ENCODE measurements at places on chromosomes 4 and X.

GRCh38 chrX:105564501-105564900, 257.8 kb upstream of the NRK start:
- peak; percentile 27 for DNase-seq

GRCh38 chr4:8644461-8644891, 51.9 kb downstream of the CPZ start:
- DNase-seq: no peak

DNA sequence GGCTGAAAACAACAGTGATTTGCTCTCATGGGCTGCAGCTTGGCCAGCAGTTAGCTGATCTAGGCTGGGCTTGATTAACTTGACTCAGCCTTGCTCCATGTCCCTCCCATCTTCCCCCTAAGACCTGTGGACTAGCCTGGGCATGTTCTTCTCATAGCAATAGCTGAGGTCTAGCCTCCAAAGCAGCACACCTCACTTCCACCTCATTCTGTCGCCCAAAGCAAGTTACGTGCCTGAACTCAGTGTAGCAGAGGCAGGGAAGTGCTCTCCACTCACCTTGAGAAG, 62.2 kb downstream of the EVC start:
- no peak for DNase-seq

DNA sequence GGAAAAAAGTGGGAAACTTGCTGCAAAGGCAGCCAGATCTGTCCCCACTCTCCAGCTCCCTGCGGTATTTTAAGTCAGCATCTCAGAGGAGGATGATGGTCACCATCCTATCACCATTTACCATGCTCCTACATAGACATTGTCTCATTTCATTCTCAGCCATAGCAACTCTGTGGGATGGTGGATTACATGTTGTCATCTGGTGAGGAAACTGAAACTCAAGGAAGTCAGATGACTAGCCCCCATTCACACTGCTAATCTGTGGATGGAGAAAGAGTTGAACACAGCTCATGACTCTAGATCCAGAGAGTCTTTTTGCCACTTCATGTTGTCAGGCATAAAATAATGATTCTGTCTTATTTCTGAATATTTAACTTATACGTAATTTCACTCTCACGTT, 323.5 kb downstream of the PTTG2 start:
- no peak for DNase-seq

DNA sequence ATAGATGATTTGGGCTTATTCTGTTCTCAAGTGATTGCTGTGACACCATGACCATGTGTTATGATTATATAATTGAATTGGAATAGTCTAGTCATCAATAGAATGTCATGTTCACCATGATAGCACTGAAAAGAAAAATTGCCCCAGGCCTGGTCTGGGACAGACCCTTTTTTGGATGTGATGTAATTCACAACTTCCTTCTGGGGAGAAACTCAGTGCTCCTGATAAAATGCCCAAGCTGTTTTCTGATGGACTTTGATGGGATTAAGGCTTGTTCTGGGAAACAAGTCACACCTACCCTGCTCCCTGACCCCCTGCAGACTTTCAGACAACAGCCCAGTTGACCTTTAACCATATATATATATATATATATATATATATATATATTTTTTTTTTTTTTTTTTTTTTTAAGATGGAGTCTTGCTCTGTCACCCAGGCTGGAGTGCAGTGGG, 65.3 kb downstream of the RHOH start:
- no peak for DNase-seq

DNA sequence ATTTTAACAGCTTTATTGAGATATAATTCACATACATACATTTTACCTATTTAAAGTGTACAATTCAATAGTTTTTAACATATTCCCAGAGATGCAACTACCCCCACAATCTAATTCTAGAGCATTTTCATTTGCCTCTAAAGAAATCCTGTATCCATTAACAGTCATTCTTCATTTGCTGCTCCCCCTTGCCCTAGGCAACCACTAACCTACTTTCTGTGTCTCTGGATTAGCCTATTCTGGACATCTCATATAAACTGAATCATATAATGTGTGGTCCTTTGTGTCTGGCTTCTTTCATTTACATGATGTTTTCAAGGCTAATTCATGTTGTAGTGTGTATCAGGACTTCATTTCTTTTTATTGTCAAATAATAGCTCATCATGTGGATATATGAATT, 105.1 kb upstream of the GRPR start:
- DNase-seq: no peak

DNA sequence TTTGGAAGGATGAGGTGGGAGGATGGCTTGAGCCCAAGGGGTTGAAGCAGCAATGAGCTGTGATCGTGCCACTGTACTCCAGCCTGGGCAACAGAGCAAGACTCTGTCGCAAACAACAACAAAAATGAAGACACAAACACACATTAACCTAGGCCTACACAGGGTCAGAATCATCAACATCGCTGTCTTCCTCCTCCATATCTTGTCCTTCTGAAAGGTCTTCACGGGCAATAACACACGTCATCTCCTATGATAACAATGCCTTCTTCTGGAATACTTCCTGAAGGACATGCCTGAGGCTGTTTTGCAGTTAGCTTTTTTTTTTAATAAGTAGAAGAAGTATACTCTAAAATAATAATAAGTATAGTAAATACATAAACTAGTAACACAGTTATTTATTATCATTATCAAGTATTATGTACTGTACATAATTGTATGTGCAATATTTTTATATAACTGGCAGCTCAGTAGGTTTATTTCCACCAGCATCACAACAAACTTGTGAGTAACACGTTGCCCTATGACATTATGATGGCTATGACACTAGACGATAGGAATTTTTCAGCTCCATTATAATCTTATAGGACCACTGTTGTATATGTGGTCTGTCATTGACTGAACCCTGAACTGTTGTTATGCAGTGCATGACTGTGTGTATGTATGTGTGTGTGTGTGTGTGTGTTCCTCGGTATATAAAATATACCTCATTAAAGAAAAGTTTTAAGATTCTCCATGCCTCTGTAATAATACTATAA, 69.2 kb upstream of the MAML3 start:
- no peak for DNase-seq

- no peak for DNase-seq
Observed at GRCh38 chr4:153556435-153556815, 90.3 kb downstream of the TMEM131L start.

DNA sequence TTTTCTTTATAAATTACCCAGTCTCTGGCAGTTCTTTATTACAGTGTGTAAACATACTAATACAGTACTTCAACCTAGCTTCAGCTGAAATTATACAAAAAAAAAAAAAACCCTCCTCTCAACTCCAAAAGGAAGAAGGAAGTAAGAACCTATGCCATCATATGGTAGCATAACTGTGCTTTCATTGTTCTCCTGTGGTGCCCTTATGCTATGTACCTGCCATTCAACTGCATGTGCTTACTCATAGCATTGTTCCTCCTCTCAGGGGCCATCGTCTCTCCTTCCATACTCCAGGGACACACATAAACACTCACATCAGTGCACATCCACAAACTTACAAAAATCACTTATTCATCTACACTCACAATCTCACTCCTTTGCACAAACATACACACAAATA, 470.1 kb upstream of the HS3ST1 start:
- DNase-seq: no peak

DNA sequence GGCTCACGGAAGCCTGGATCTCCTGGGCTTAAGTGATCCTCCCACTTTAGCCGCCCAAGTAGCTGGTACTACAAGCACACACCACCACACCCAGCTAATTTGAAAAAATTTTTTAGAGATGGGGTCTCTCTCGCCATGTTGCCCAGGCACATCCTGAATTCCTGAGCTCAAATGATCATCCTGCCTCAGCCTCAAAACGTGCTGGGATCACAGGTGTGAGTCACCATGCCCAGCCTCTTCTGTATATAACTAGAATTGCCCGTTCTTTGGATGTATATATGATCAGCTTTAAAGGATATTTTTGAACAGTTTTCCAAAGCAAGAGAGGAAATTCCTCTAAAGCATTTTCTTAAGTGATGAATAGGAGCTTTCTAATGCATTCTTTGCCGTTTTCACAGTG, 22.7 kb downstream of the ZFP42 start:
- no peak for DNase-seq

DNA sequence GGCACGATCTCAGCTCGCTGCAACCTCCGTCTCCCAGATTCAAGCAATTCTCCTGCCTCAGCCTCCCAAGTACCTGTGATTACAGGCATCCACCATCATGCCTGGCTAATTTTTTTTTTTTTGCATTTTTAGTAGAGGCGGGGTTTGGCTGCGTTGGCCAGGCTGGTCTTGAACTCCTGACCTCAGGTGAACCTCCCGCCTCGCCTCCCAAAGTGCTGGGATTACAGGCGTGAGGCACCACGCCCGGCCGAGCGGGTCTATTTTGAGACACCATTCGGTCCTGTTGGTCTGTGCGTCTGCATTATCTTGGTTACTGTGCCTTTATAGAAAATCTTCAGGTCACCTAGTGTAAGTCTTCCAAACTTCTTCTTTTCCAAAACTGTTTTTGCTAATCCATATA, 21.7 kb upstream of the RGS12 start:
- DNase-seq: no peak

- peak; percentile 36 for DNase-seq
Observed at GRCh38 chr4:3010998-3011397, 47.6 kb downstream of the GRK4 start.

DNA sequence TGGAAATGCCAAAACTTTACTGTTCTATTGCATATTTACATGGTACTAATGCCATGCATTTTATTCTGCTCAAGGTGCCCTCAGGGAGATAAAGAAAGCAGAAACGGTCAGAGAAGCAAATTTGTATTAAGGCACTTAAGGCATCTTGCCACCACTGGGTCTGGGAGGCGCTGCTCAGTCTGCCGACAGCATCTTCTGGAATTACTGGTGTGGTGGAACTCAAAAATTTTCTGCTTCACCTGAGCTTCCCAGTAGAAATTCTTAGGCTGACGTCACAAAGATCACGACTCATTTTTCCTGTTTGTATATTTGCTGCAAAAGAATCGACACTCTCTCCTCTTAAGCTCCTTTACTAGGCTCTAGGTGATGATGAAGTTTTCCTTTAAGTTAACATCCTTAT, 3.0 kb downstream of the RASSF6 start:
- no peak for DNase-seq

GRCh38 chrX:40281336-40282005, 183.7 kb upstream of the BCOR start:
- DNase-seq: no peak

DNA sequence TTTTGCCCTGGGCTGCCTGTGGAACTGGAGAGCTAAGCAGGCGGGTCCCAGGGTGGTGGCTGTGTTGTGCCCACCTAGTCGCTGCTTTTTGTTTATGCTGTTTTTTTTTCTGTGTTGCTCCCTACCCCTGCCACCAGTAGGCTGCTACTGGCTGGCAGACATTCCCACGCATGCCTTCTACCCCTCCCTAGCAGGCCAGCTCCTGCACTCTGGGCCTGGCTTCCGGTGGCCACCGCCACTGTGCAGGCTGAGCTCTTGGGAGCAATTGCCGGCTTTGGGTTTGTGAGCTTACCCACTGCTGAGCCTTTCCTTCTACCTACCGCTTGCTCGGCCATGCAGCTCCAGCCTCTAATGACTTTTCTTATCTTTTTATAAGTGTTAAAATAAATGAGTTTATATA, 57.6 kb downstream of the RBM46 start:
- no peak for DNase-seq

GRCh38 chr4:185211035-185211434, 1.6 kb downstream of the SNX25 start:
- no peak for DNase-seq

DNA sequence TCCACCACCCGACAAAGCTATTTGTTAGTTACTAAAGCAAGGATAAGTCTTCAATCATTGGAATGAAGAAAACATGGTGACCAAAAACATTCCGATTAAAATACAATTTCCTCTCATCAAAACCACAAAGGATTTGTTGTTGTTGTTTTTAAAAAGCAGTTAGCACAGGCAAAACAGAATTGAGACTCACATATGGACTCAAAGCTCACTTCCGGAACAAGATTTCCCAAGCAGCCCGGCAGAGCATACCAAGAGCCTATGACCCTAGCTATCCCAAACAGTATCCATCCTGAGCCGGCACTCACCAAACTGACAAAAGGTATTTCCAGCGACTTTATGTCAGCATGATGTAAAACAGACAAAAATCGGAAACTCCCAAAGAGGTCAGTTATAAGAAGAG, 39.9 kb downstream of the ADGRA3 start:
- DNase-seq: no peak

DNA sequence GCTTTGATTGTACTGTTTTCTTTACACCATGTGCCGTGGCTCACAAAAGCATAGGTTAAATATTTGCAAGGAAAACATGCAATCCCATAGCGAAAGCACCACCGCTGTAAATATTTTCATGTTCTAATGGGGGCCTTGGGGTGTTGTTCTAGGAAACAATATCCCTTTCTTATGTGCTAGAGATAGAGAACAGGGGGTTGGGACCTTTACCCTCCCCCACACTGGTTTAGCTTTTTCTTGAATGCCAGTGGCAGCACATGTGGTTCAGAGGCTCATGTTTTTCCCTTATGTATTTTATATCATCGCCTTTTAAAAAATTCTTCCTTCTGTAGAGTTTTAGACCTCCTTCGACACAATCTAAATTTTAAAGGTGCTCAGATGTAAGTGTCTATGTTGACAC, 422.6 kb upstream of the TENM3 start:
- no peak for DNase-seq

DNA sequence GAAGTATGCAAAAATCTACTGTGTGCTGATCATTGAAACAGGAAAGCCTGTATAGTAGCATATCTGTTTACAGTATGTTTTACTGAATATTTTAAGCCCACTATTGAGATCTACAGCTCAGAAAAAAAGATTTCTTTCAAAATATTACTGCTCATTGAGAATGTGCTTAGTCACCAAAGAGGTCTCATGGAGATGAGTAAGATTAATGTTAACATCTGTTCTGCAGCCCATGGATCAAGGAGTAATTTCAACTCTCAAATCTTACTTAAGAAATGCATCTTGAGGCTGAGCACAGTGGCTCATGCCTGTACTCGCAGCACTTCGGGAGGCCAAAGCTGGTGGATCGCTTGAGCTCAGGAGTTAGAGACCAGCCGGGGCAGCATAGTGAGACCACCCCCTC, 3.3 kb downstream of the RNF4 start:
- DNase-seq: no peak

DNA sequence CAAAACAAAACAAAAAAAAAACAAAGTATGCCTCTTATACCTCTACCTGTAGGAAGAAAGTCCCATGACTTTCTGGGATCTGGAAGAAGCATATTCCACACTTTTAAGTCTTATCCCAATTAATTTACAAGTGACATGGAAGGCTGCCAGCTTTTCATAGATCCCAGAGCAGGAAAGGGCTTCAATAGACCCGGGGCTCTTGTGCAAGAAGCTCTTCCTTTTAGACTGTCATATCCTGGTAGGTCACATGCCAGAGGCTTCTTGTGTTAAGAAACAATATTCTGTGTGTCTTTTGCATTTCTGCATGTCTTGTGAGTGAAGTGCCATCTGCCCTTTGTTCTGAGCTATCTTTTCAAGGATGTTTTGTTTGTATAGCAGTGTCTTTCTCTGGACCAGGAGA, 84.4 kb upstream of the PHOX2B start:
- DNase-seq: no peak

DNA sequence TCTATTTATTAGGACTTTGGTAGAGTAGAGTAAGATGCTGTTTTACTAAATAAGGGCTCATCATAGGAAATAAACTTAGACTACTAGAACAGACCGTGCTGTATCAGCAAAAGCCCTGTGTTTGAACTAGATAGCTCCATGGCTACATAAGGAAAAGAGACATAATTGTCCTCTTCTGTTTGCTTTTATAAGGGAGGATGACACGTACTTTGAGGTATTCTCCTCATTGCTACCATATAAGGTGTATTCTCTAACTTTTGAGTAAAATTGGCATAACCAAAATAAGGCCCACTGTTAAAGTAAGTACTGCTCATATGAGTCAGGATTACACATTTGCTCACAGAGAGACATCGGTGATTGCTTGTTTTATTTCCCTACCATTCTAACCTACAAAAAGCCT, 64.3 kb downstream of the PDLIM5 start:
- peak; percentile 46 for DNase-seq

Measured in PC-9 (cell line).